ENCODE measurements at places on chromosomes 7 and 10.

- DNase-seq = no peak
Observed at GRCh38 chr7:158389514-158390425, 197.9 kb downstream of the PTPRN2 start.

GRCh38 chr10:121624836-121625486, 26.7 kb upstream of the FGFR2 start:
- DNase-seq = no peak

GRCh38 chr7:149787428-149788299, 14.3 kb upstream of the ZNF467 start:
- DNase-seq = no peak

DNA sequence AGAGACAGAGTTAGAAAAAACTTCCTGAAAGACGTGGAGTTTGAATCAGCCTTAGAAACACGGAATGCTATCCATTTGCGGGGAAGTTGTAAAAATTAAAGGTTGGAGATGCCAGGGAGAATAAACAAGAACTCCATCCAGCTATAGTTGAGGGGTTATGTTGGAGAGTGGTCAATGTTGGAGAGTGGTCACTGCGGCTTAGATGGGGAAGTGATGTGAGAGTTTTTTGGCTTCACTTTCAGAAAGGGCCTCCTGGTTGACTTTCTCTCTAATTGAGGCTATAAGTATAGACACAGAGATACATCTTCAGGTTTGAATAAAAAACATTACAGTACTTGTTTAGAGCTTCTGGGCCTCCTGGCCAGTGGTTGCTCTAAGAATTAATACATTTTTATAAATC, 675 bp downstream of the CC2D2B start:
- DNase-seq = no peak

GRCh38 chr10:112519133-112519761, 72.2 kb downstream of the VTI1A start:
- DNase-seq = no peak

GRCh38 chr7:135853499-135853898, 104.9 kb upstream of the FAM180A start:
- DNase-seq = no peak

- DNase-seq = no peak
Observed at GRCh38 chr7:142671506-142671905, 77.8 kb upstream of the PRSS1 start.

GRCh38 chr7:107981466-107981865, 21.5 kb downstream of the LAMB1 start:
- no peak for DNase-seq

GRCh38 chr10:98029149-98030092, 1.0 kb downstream of the CRTAC1 start:
- DNase-seq = no peak

All from activated T-helper 1 cell treated with anti-CD3 and anti-CD28 coated beads, Interleukin-2, amount 50 U/mL, for 16 hours (primary cell).